ENCODE measurements at places on chromosomes 3 and 15.

GRCh38 chr15:73930371-73930770, 4.1 kb downstream of the LOXL1 start:
- DNase-seq, result no peak

DNA sequence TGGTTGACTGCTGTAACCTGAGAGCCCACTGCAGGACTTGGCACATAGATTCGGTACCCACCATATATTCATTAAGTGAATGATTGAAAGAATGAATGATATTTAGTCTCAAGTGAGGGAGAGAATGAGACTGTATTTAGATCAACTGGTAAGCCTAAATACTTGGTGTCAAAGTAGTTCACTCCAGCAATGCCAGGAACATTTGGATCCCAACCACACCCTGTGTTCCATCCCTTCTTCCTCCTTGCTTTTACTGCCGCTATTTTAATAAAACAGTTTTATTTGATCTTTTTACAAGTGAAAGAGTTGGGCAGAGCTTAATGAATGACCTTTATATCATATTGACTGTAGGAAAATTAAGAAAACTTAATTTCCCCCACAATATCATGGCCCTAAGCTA, 473.6 kb upstream of the CBLB start:
- no peak for DNase-seq

DNA sequence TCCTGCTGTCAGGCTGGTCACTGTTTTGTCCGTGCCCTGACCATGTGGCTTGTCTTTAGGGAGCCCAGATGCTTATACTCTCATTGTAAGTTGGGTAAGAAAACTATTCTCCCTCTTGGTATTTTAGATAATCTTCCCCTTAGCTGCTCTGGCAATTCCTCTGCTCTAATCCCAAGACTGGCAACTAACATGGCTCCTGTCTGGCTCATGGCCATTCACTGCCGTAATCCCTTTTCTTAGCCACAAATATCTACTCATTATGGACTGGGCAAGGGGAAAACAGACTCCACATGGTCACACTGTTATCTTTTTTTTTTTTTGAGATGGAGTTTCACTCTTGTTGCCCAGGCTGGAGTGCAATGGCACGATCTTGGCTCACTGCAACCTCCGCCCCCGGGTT, 38.8 kb downstream of the TYRO3 start:
- DNase-seq, result no peak

DNA sequence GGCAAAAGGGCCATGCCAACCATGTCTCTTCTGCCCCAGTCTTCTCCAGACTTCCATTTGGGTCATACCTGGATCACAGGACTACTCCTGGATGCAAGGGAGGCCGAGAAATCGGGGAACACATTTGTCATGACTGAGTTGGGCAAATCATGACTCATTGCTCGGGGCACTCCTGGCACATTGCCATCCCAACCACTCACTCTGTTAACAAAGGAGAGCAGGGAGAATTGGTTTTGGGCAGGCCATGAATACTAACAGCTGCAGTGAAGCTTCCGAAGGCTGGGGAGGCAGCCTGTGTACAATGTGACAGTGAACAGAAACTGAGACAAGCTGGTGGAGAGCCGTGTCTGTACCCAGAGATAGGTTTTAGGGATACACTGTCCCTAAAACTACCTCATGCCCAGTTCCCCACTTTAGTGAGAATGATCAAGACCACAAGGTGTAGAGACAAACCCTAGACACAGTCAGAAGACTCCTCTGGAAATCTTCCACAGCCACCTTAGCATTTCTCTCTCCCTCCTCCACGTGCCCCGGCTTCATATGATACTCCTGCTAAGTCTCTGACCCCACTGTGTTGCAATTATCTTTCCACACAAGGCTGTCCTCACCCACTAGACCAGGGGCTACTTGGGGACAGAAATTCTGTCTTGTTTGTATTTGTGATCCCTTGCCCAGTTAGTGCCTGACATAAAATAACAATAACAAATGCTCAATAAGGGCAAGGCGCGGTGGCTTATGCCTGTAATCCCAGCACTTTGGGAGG, 10.5 kb upstream of the BUB1B start:
- no peak for DNase-seq

DNA sequence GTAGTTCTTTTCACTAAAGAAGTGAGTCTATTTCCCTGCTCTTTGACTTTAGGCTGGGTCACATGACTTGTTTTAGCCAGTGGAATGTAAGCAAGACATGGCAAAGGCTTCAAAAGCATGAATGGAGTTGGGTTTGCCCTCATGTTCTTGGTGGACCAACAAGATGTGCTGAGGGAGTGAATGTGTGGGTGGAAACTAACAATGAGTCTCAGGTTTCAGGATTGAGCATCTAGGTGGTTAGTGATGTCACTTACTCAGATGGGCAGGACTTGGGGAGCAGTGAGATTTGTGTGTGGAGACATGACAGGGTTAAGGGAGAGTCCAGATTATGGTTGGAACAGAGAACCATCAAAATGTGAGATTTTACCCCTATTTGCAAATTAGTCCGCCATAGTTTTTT, 181.4 kb upstream of the UBE2E1 start:
- DNase-seq, result no peak

DNA sequence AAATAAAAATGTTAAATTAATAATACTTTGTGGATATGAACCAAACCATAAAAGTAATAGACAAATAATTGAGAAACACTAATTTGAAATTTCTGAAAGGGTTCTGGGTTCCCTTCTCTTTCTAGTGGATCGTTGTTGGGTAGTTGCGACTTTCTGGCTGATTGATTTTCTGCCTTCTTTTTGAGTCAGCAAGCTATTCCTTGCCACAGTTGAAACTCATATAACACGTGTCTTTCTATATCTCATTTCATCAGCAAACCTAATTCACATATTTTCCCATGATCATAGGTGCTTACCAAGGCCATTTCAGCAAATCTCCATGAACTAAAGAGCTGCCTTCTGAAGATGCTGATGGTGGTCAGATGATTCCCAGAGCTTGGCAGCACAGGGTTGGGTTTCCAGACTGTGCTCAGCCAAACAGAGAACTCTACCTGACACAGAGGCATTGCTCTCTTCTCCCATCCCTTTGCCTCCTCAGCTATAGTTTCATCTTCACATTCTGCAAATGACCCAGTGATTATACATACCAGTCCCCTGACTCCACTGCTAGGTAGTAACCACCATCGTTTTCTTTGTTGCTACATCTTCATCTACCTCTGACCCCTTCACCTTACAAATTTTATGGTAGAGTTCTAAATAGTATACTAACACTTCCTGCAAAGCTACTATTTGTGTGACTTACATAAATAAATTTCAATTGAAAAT, 383.9 kb upstream of the DPH6 start:
- DNase-seq, result no peak

DNA sequence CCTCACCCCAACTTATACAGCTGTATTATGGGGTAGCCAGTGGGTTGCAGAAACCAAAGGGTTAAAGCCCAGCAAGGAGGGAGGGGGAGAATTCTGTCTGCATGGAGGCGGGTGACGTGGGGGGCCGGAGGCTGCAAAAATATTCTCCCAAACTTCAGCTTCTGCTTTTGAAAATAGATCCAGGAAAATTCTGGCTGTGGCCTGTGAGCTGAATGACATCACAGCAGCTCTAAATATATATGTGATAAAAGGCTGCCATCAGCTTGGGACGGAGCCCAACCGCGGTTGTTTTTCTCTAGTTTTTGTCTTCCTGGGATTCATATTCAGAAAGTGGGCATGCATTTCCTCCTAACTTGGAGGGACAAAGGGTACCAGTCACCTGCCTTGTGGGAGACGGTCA, 27.6 kb downstream of the MAPKAPK3 start:
- no peak for DNase-seq
